ENCODE measurements at places on chromosomes 3 and 15.

- H3K4me3 ChIP-seq = no peak overlapping the region
- no peaks in the 10 kb centered on the region for H3K36me3 ChIP-seq
- H3K27ac ChIP-seq = no peak overlapping the region
These were observed 16.9 kb downstream of the C3orf22 start for GRCh38 chr3:126541628-126542339.

DNA sequence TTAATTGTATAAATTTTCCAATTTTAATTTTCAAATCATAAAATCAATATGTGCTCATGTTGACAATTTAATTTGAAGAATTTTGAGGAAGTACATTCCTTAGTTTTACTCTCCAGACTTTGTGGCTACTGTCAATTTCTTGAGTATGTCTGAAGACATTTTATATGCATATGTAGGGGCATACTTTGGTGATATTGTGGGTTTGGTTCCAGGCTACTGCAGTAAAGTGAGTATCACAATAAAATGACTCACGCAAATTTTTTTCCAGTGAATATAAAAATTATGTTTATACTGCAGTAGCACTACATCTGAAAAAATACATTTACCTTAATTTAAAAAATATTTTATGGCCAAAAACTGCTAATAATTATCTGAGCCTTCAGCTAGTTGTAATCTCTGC lies 123.2 kb upstream of the PLCL2 start:
- no peak overlapping the region for H3K4me3 ChIP-seq
- no peaks in the 10 kb centered on the region for H3K36me3 ChIP-seq

- no peaks in the 10 kb centered on the region for H3K27me3 ChIP-seq
- DNase-seq = no peak
- H3K36me3 ChIP-seq = peaks cover 62% of the 10 kb centered on the region
- H3K27ac ChIP-seq = no peak overlapping the region
- no peak overlapping the region for H3K4me3 ChIP-seq
These were observed 28.2 kb downstream of the NBEAL2 start for GRCh38 chr3:47007482-47008233.

- no peak overlapping the region for H3K4me3 ChIP-seq
- no peak overlapping the region for H3K27ac ChIP-seq
- DNase-seq = no peak
- H3K27me3 ChIP-seq = no peaks in the 10 kb centered on the region
- peaks cover 8% of the 10 kb centered on the region for H3K4me1 ChIP-seq
- H3K36me3 ChIP-seq = no peaks in the 10 kb centered on the region
These were observed 27.6 kb downstream of the CD200 start for GRCh38 chr3:112360561-112360960.

- no peak overlapping the region for H3K27ac ChIP-seq
- no peak for DNase-seq
- H3K27me3 ChIP-seq = no peaks in the 10 kb centered on the region
- no peak overlapping the region for H3K4me3 ChIP-seq
These were observed 11.3 kb upstream of the STT3B start for GRCh38 chr3:31521468-31521867.

GRCh38 chr3:128581566-128581965 lies 69.1 kb downstream of the RPN1 start:
- no peaks in the 10 kb centered on the region for H3K4me1 ChIP-seq
- no peak for DNase-seq
- H3K27ac ChIP-seq = no peak overlapping the region

DNA sequence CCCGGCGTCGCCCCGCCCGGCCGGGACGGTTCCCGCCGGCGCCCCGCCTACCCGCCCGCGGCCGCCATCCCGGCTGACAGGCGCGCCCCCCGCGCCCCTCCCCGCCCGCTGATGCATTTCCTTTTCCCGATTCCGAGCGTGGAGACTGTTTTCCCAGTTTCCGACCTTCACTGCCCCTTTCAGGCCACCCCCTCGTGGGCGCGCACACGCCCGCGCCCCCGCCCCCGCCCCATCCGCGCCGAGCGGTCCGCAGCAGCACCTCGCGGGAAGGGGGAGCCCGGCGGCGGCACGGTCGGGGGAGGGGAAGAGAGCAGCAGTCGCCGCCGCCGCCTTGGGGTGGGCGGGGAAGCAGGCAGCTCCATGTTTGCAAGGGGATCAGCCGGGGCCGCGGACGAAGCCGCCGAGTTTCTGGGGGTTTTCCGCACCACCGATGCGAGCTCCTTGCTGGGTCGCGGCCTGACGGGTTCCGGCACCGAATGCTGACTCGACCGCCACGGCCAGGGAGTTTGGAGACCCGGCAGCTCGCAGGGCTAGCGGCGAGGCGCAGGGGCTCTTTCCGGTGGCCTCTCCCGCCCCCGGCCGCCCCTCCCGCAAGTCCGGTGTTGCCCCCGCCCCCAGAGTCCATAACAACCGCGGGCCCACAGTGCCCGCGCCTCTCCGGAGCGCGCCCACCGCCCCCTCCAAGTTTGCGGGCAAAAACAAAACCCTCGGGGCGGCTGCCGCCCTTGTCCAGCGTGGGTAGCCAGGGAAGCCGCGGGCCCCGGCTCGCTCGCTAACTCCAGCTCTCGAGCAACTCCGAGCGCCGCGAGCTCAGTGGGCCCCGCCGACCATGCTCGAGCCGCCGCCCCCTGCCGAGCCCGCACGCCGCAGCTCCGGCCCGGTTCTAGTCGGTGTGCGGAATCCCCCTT lies 3.2 kb upstream of the SIN3A start:
- DNase-seq = peak; percentile 72
- H3K4me1 ChIP-seq = peaks cover 38% of the 10 kb centered on the region
- H3K36me3 ChIP-seq = no peaks in the 10 kb centered on the region
- H3K4me3 ChIP-seq = peak overlapping the region; percentile 93

DNA sequence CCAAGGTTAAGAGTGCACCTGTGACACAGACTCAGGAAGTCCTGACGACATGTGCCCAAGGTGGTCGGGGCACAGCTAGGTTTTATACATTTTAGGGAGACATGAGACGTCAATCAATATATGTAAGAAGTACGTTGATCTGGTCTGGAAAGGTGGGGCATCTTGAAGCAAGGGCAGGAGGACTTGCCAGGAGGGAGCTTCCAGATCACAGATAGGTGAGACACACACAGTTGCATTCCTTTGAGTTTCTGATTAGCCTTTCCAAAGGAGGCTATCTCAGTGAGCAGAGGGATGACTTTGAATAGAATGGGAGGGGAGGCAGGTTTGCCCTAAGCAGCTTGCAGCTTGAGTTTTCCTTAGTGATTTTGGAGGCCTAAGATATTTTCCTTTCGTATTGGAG lies 257.4 kb downstream of the CGGBP1 start:
- no peak overlapping the region for H3K27ac ChIP-seq
- DNase-seq = no peak
- H3K4me3 ChIP-seq = no peak overlapping the region
- no peaks in the 10 kb centered on the region for H3K27me3 ChIP-seq
- H3K36me3 ChIP-seq = no peaks in the 10 kb centered on the region

GRCh38 chr3:169515132-169515531 lies 148.4 kb downstream of the MECOM start:
- no peaks in the 10 kb centered on the region for H3K27me3 ChIP-seq
- H3K4me3 ChIP-seq = no peak overlapping the region
- no peaks in the 10 kb centered on the region for H3K36me3 ChIP-seq
- DNase-seq = no peak
- H3K27ac ChIP-seq = no peak overlapping the region
- no peaks in the 10 kb centered on the region for H3K4me1 ChIP-seq

- no peaks in the 10 kb centered on the region for H3K27me3 ChIP-seq
- peaks cover 12% of the 10 kb centered on the region for H3K4me1 ChIP-seq
- peak; percentile 81 for DNase-seq
- no peaks in the 10 kb centered on the region for H3K36me3 ChIP-seq
These were observed 25.5 kb upstream of the SNRPA1 start for GRCh38 chr15:101320501-101321052.

- no peak overlapping the region for H3K4me3 ChIP-seq
- H3K27me3 ChIP-seq = no peaks in the 10 kb centered on the region
- H3K27ac ChIP-seq = no peak overlapping the region
- H3K4me1 ChIP-seq = no peaks in the 10 kb centered on the region
- DNase-seq = no peak
These were observed 147.8 kb downstream of the NEK10 start for GRCh38 chr3:27221264-27221932.

DNA sequence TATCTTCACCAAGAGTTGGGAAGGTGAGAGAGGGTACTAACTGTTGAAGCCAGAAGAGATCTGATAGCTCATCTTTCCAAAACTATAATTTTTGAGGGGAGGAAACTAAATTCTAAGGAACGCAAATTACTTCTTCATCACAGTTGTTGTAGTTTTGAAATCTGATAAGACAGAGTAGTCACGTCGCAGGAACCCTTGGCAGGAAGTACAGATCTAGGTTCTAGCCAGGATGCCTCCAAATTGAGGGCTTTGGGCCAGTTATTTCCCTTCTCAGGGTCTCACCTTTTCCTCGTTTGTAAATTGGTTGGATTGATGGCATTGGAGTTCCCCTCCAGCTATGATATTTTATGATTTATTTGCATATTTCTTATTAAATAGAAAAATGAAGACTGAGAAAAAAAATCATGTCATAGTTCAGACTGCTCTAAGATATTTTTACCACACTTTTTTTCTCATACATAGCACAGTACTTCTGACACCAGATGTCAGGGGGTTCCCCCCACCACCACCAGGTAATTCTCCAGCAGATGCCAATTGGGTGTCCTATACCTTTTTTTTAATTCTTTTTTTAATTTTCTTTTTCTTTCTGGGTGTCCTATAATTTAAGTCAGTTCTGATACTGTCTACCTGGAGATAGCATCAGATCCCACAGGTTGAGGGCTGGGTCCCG lies 32.3 kb upstream of the APH1B start:
- peaks cover 24% of the 10 kb centered on the region for H3K4me1 ChIP-seq
- DNase-seq = peak; percentile 22
- H3K4me3 ChIP-seq = no peak overlapping the region
- peak overlapping the region; percentile 68 for H3K27ac ChIP-seq

- H3K27me3 ChIP-seq = no peaks in the 10 kb centered on the region
- H3K4me3 ChIP-seq = no peak overlapping the region
- peaks cover 42% of the 10 kb centered on the region for H3K36me3 ChIP-seq
- peaks cover 19% of the 10 kb centered on the region for H3K4me1 ChIP-seq
These were observed 4.4 kb downstream of the DALRD3 start for GRCh38 chr3:49013738-49014660.

GRCh38 chr15:77836906-77837648 lies 204.4 kb upstream of the LINGO1 start:
- H3K4me1 ChIP-seq = no peaks in the 10 kb centered on the region
- H3K4me3 ChIP-seq = no peak overlapping the region
- no peak for DNase-seq

GRCh38 chr15:48471073-48471472 lies 139.8 kb downstream of the DUT start:
- H3K27ac ChIP-seq = no peak overlapping the region
- no peak for DNase-seq
- H3K36me3 ChIP-seq = no peaks in the 10 kb centered on the region
- no peak overlapping the region for H3K4me3 ChIP-seq

DNA sequence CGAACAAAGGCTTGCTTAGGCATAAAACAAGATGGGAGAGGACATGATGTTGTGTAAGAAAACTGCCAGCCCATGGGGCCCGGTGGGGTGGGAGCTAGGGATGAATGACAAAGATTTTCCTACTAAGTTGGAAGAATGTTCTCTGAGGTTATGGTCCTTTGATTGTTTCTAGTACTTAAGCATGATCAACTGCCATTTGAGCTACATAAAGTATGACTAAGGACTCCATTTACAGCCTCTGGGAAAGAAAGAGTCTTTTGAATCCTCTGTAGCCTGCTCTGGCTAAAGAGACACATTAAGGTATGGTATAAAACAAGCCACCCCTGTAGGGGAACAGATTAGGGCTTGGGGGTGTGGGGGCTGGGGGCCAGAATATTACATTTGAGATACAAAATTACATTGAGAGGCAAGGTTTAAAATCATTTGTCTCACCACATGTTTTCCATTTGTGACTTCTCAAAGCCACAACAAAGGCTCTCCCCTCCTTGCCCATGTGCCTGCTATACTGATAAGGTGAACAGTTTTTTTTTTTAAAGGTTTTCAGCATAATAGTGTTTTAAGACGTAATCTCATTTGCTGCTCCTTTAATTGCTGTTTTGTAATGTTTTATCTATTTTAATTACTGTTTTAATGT lies 323.4 kb downstream of the CHST2 start:
- no peak overlapping the region for H3K27ac ChIP-seq
- no peak for DNase-seq
- H3K4me3 ChIP-seq = no peak overlapping the region
- H3K36me3 ChIP-seq = no peaks in the 10 kb centered on the region
- H3K4me1 ChIP-seq = peaks cover 17% of the 10 kb centered on the region
- no peaks in the 10 kb centered on the region for H3K27me3 ChIP-seq

- H3K36me3 ChIP-seq = no peaks in the 10 kb centered on the region
- peaks cover 29% of the 10 kb centered on the region for H3K4me1 ChIP-seq
- H3K27ac ChIP-seq = no peak overlapping the region
- H3K27me3 ChIP-seq = no peaks in the 10 kb centered on the region
- no peak overlapping the region for H3K4me3 ChIP-seq
These were observed 75.7 kb downstream of the ATP10A start for GRCh38 chr15:25787381-25787780.

GRCh38 chr3:192130534-192131132 lies 596.7 kb downstream of the FGF12 start:
- no peak overlapping the region for H3K4me3 ChIP-seq
- H3K27ac ChIP-seq = no peak overlapping the region
- no peaks in the 10 kb centered on the region for H3K36me3 ChIP-seq
- H3K27me3 ChIP-seq = no peaks in the 10 kb centered on the region
- H3K4me1 ChIP-seq = no peaks in the 10 kb centered on the region
- no peak for DNase-seq

GRCh38 chr3:134161898-134162615 lies 88.6 kb downstream of the RYK start:
- no peak overlapping the region for H3K4me3 ChIP-seq
- no peaks in the 10 kb centered on the region for H3K4me1 ChIP-seq
- H3K27ac ChIP-seq = no peak overlapping the region
- DNase-seq = no peak
- peaks cover 49% of the 10 kb centered on the region for H3K36me3 ChIP-seq

- no peaks in the 10 kb centered on the region for H3K36me3 ChIP-seq
- H3K4me3 ChIP-seq = no peak overlapping the region
- no peak overlapping the region for H3K27ac ChIP-seq
- H3K4me1 ChIP-seq = no peaks in the 10 kb centered on the region
- H3K27me3 ChIP-seq = no peaks in the 10 kb centered on the region
- DNase-seq = no peak
These were observed 51.6 kb upstream of the FSIP1 start for GRCh38 chr15:39834256-39834655.

- H3K4me1 ChIP-seq = peaks cover 4% of the 10 kb centered on the region
- H3K36me3 ChIP-seq = peaks cover 18% of the 10 kb centered on the region
- no peaks in the 10 kb centered on the region for H3K27me3 ChIP-seq
- H3K4me3 ChIP-seq = no peak overlapping the region
These were observed 225.9 kb downstream of the ITPR1 start for GRCh38 chr3:4719046-4719501.

DNA sequence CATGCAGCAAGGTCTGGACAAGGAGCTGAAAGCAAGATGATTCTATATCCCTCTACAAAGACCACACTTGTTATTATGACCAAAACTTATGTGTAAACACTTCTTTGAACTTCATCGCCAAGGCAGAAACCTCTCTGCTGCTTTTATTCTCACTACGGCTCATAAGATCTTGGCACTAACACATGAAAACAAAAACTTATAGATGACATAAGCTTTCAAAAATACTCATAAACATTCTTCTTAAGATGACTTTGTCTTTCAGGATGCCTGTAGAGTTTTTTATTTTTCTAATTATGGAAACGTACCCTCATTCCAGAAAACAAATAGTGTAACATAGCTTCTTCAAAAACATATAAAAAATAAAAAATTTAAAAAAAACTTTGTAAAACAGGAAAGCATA lies 12.5 kb upstream of the C15orf61 start:
- H3K27ac ChIP-seq = no peak overlapping the region
- no peaks in the 10 kb centered on the region for H3K27me3 ChIP-seq
- H3K4me1 ChIP-seq = no peaks in the 10 kb centered on the region
